Endothelial cell of umbilical vein (primary cell): ENCODE measurements at places on chromosomes 5 and 9. TPM values are rescaled to one million over a fixed set of nuclear protein-coding genes. Genes with fewer than 3 reads are reported as not detected.

Gene SPAAR
- polyA plus RNA-seq = 20.8 and 23.0 TPM in 2 replicates

DNA sequence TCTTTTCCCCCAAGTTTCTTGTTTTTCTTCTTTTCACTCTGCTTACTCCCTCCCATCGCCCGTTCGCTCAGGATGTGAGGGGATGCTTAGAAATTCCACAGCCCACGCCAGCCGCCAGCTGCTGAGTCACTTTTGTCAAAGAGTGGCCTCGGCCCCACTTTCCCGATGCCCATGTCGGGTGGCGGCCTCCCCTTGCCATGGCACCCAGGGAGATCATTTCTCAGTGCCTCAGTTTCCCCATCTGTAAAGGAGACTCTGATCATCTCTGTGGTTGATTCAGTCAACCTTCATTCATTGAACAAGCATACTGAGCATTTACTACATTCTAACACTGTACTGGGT, 353 bp upstream of the PDGFRB start:
- no peak for DNase-seq

- DNase-seq = no peak
Observed at GRCh38 chr5:55645304-55645703, 66.8 kb downstream of the SLC38A9 start.

GRCh38 chr9:130837002-130837511, 2.0 kb downstream of the ABL1 start:
- DNase-seq = peak; percentile 28

GRCh38 chr9:34732478-34732877, 22.5 kb upstream of the CCL21 start:
- no peak for DNase-seq

Gene TLE1
- polyA plus RNA-seq = 54.6 and 55.0 TPM in 2 replicates

Gene SLC34A1
- polyA plus RNA-seq = not detected in 2 replicates

Gene PAIP1
- 65.3 and 69.1 TPM in 2 replicates for polyA plus RNA-seq

DNA sequence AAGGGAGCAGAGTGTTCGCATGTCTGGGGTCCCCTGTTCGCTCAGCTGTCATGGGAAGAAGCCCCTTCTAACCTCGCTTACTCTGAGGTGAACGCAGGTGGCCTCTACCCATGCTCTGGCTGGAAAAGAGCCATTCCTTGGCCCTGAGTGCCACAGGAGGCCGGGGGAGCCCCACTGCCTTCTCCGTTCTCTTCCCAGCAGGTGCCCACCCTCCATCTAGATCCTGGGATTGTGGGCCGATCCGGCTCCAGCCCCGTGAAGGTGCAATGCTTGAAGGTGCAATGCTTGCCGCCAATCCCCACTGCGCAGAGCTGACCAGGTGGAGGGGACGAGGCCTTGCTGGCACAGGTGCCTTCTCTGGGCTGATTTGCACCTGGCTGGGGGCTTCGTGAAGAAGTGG, 95.4 kb downstream of the MRPL36 start:
- no peak for DNase-seq

DNA sequence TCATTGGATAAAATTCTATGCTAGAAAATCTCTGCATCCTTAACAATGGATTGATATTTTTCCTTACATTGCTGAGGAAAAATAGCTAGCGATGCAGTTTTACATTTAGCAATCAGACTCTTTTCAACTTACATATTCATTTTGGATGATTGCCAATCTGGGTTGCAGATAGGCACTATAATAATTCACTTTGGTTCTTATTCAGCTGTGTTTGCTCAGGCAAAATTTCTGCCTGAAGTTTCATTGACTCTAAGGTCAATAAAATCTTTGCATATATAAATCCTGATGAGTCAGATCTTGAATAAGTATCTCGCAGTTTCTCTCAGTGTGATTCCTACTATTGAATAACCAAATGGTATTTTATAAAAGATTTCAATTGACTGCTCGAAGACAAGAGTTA, 1105.8 kb downstream of the CDH18 start:
- DNase-seq = no peak

GRCh38 chr9:87875831-87876545, 6.7 kb upstream of the SPATA31E1 start:
- DNase-seq = no peak

Gene ANKRD33B
- 2.0 and 2.4 TPM in 2 replicates for polyA plus RNA-seq

Gene OR1Q1
- not detected in 2 replicates for polyA plus RNA-seq

Gene TNFSF8
- not detected in 2 replicates for polyA plus RNA-seq

Gene GGTA1
- not detected in 2 replicates for polyA plus RNA-seq

GRCh38 chr5:143244000-143244736, 159.3 kb downstream of the NR3C1 start:
- DNase-seq = peak; percentile 60

Gene ARHGEF37
- polyA plus RNA-seq = 4.4 and 4.9 TPM in 2 replicates

DNA sequence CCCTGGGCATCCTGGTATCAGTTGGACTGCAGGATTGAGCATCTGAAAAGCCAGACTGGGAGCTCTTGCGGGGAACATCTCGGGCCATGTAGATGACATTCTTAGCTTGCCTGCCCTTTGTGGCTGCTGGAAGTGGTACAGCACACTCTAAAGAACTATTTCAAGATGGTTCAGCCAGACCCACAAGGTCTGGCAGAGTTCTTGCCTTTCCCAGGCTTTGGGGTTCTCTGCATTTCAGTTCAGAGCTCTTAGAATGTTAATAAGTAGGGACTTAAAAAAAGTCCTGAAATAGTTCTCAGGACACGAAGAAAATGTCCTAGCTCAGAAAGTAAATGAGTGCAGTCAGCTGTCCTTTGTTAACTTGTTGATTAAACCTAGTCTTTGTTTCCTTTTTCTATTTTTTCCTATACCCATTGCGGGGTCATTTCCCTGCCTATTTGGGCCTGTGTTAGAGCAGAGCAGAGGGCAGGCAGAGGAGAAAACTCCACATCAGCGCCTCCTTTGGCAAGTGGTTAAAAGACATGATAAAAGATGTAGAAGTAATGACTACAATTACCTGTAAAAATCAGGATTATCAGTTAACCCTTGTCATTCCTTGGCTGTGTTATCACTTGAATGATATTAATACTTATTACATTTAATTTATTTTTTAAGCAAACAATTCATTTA, 291.5 kb downstream of the ZSWIM6 start:
- peak; percentile 21 for DNase-seq

DNA sequence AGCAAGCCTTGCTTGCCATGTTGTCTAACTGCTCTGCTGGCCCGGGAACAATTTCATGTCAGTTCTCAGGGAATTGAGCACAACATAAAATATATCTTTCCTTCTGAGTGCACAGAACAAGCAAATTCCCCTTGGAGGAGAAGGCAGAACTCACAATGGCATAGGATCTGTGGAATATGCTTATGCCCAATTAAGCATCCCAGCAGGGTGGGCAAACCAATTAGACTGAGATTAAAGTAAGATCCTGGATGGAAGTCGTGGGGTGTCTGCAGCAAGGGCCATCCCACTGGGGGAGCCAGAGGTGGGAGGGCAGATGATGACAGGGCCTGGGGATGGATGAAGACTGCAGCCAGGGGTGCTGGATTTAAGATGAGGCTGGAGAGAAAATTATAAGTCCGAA, 114.1 kb downstream of the BRINP1 start:
- no peak for DNase-seq

DNA sequence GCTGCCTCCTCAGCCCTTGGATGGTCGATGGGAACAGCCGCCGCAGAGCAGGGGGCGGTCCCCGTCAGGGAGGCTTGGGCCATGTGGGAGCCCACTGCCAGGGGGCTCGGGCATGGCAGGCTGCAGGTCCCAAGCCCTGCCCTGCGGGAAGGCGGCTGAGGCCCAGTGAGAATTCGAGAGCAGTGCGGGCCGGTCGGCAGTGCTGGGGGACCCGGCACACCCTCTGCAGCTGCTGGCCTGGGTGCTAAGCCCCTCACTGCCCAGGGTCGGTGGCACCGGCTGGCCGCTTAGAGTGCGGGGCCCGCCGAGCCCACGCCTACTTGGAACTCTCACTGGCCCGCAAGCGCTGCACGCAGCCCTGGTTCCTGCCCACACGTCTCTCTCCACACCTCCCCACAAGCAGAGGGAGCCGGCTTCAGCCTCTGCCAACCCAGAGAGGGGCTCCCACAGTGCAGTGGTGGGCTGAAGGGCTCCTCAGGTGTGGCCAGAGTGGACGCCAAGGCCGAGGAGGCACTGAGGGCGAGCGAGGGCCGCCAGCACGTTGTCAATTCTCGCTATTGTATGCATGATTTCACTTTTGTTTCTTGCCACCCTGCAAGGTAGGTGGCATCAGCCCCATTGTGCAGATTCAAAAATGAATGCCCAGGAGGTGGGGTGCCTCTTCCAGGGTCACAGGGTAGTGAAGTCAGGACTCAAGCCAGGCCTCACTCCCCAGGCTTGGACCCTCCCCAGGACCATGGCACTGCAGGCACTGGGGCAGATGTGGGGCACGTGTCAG, 48.6 kb downstream of the COL15A1 start:
- DNase-seq = no peak

DNA sequence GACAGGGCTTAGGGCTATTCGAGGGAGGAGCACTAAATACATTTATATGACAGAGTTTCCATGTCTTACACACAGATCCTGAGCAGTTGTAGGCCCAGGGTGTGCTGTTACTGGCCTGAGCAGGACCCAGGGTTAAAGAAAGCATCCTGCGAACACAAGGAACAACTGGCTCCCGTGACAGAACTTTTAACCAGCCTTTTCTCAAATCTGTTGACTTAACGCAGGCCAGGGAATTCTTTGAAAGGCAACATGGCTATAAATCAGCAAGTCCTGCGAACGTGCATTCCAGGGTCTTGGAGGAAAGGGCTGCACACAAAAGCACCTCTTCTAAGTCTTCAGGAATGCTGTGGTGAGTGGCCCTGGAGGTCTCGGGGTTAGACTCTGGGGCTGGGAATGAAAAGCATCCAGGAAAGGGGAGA, 45.2 kb upstream of the ANKRD55 start:
- DNase-seq = peak; percentile 84

Gene CCDC192
- not detected in 2 replicates for polyA plus RNA-seq

Gene CEL
- 0.81 and 0.92 TPM in 2 replicates for polyA plus RNA-seq

Gene PCDHGB2
- 1.1 TPM in 2 replicates for polyA plus RNA-seq

- DNase-seq = no peak
Observed at GRCh38 chr5:111627862-111628261, 115.5 kb upstream of the STARD4 start.

Gene CTNND2
- polyA plus RNA-seq = not detected in 2 replicates

DNA sequence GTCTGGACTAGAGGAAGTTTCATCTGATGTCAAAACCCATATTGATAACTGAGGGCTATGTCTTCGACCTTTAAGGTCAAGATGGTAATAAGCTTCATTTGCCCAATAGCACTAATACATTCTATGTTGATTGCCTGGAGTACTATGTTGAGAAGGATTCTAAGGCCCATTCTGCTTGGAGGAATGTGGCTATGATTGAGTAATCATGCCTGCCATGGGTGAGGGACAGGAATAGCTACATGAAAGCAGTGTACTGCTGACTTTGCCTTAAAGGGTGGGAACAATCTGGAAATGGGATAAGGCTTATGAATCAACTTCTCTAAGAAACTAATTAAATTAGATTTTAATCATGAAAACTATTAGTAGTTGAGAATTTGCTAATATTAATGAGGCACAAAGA, 13.6 kb downstream of the NNT start:
- DNase-seq = no peak

DNA sequence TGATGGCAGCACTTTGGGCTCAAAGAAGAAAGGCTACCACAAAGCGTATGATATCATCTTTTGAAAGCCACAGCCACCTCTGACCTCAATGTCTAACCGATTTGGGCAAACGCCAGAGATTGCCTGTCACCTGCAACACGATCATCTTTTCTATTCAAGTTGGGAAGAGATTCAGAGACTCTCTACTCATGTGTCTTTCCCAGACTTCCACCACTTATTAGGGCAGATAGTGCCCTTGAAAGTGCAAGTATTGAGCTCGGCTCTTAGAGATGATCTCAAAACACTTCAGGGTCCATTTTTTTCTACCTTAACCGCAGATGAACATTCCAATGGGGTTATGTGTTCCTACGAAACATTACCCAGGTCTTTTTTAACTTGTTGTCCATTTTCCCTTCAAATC, 213.7 kb downstream of the DRD1 start:
- no peak for DNase-seq

Gene GARIN3
- polyA plus RNA-seq = not detected in 2 replicates

- peak; percentile 2 for DNase-seq
Observed at GRCh38 chr5:108521011-108521700, 139.3 kb upstream of the FBXL17 start.

GRCh38 chr5:2177244-2177643, 294.5 kb upstream of the IRX4 start:
- no peak for DNase-seq

Gene DPYSL3
- 80.3 and 81.6 TPM in 2 replicates for polyA plus RNA-seq

- DNase-seq = peak; percentile 53
Observed at GRCh38 chr5:89457411-89458331, 574.7 kb upstream of the MEF2C start.

DNA sequence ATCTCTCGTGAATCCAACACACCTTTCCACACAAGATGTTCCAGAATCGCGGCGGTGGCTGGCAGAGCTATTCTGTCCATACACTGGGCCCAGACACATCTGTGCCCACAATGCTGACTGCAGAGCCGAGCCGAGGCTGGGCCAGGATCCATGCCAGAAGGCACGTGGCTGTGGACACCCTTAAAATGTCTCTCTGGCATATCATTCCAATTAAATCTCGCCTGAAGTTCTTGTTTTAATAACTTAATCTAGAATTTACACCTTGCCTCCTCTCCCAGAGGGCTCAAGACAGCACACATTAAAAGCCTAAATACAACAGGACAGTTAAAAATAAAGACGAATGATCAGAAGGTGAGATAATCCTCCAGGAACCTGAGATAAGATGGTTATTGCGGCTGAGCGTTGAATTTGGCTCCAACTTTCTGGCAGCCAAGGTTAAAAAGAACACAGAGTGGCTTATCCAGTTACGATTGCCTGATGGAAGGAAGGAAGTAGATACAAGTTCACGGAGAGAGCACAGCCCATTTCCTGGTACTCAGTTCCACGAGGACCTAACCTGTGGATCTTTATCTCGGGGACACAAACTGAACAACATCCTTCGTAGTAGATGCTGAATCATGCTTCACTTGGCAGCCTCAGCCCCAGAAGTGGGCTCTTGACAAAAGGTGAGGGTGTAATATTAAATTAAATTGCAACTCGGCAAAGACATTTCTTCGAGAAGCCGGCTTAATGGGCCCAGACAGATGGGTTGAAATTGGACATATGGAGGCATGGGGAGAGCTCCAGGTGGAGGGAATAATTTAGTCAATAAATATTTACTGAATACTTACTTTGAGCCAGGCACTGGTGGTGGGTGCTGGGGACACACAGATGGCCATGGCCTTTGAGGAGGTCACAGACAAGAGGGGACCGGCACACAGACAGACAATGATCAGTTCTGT, 86.0 kb upstream of the TBC1D2 start:
- peak; percentile 64 for DNase-seq

GRCh38 chr9:29966247-29966646, 2393.0 kb upstream of the C9orf72 start:
- DNase-seq = no peak

Gene GRXCR2
- not detected in 2 replicates for polyA plus RNA-seq

DNA sequence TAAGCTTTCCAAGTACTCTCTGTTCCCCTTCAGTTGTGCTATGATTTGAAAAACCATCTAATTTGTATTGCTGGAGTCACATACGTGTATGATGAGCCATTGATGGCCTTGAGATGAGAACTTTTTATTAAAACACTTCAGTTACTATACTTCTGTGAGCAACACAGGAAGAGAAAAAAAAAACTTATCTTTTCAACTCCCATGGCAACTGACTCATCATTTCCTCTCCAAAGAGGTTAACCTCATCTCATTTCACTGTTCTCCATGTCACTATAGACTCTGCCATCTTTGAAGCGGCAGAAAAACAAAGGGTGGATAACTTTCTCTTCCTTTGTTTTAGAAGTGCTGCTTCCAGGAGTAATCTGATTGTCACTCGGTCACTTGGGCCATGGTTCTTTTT, 104.3 kb upstream of the PCSK1 start:
- peak; percentile 87 for DNase-seq

Gene DOCK2
- 0.37 and 0.62 TPM in 2 replicates for polyA plus RNA-seq
